ENCODE measurements at places on chromosomes 4 and X. TPM values are rescaled to one million over a fixed set of nuclear protein-coding genes. Genes with fewer than 3 reads are reported as not detected.

Gene SSX4B
- total RNA-seq, result not detected

Gene EDA
- total RNA-seq, result under 0.01 TPM

Gene TLR7
- total RNA-seq, result not detected

Gene NAP1L5
- total RNA-seq, result 5.8 TPM

Gene DHRSX
- total RNA-seq, result 44.6 TPM

Gene SLC26A1
- 0.47 TPM for total RNA-seq

Gene ESX1
- not detected for total RNA-seq

Gene FAM133A
- total RNA-seq, result not detected

Gene PRRG1
- 9.1 TPM for total RNA-seq

Gene SPANXA2
- not detected for total RNA-seq

Gene LAMTOR3
- total RNA-seq, result 21.5 TPM

Gene CFAP47
- under 0.01 TPM for total RNA-seq

Gene ADRA2C
- 0.09 TPM for total RNA-seq

Gene FAM13A
- 16.8 TPM for total RNA-seq
